ENCODE measurements at places on chromosomes 13 and 19.

DNA sequence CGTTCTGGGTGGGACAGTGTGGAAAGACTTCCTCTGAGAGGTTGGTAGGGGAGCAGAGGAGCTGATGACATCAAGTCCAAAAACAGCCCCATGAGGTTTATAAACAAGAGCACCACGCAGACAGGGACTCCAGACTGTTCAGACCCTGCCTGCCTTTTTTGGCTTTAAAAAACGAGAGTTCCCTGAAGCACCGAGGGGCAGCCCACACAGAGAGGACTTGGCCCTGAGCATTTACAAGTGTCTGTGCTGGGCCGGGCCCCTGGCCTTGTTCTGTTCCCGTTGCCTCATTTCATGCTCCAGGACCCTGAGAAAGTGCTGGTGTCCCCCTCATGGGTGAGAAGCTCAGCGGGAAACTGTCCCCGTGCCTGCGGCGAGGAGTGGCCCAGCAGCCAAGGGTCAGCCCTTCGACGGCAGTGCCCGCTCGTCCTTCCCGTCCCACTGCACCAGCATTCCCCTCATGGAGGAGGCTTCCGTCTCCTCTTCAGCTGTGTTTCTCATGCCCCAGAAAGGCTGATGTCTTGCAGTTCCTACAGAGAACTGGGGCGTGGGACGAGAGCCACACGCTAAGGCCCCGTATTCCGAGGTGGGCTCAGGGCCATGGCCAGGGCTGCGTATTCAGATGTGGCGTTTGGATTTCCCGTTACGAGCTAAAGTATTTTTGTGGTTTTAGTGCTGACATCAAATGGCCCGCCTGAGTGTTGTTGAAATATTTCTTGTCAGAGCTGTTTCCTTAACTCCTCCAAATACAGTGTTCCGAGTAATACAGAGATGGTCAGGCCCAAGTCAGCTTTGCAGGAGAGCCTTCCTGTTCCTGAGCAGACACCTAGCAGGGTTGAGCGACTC is 93.5 kb downstream of the ATP11A start:
- DNase-seq = no peak

DNA sequence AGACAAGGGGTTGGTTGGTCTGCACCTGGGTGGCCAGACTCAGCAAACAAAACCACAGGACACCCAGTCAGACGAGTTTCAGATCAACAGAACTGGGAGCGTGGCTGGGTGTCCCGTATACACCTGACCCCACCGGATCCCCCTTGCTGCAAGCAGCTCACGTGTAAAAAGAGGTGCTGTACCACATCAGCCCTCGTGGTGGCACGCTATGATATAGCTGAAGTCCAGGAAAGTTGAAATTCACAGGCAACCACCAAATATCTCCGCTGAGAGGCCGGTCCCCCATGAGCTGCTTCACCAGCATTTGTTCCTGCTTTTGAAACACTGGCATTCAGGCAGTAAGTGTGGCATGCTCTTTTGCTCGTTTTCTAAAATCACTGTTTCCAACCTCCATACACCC is 92.3 kb downstream of the TUBA3C start:
- DNase-seq = no peak

GRCh38 chr19:58558066-58558622 is at the start of gene UBE2M:
Gene UBE2M, minus strand, starts transcription at chr19:58558611. Its CDS starts 230 bp downstream, at chr19:58558381.
- no peak for DNase-seq

GRCh38 chr13:37136187-37136586 is 30.7 kb upstream of the CSNK1A1L start:
- DNase-seq = no peak

DNA sequence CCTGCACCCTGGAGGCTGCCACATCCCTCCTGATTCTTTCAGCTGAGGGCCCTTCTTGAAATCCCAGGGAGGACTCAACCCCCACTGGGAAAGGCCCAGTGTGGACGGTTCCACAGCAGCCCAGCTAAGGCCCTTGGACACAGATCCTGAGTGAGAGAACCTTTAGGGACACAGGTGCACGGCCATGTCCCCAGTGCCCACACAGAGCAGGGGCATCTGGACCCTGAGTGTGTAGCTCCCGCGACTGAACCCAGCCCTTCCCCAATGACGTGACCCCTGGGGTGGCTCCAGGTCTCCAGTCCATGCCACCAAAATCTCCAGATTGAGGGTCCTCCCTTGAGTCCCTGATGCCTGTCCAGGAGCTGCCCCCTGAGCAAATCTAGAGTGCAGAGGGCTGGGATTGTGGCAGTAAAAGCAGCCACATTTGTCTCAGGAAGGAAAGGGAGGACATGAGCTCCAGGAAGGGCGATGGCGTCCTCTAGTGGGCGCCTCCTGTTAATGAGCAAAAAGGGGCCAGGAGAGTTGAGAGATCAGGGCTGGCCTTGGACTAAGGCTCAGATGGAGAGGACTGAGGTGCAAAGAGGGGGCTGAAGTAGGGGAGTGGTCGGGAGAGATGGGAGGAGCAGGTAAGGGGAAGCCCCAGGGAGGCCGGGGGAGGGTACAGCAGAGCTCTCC is 6.9 kb upstream of the CEACAM5 start:
- no peak for DNase-seq

DNA sequence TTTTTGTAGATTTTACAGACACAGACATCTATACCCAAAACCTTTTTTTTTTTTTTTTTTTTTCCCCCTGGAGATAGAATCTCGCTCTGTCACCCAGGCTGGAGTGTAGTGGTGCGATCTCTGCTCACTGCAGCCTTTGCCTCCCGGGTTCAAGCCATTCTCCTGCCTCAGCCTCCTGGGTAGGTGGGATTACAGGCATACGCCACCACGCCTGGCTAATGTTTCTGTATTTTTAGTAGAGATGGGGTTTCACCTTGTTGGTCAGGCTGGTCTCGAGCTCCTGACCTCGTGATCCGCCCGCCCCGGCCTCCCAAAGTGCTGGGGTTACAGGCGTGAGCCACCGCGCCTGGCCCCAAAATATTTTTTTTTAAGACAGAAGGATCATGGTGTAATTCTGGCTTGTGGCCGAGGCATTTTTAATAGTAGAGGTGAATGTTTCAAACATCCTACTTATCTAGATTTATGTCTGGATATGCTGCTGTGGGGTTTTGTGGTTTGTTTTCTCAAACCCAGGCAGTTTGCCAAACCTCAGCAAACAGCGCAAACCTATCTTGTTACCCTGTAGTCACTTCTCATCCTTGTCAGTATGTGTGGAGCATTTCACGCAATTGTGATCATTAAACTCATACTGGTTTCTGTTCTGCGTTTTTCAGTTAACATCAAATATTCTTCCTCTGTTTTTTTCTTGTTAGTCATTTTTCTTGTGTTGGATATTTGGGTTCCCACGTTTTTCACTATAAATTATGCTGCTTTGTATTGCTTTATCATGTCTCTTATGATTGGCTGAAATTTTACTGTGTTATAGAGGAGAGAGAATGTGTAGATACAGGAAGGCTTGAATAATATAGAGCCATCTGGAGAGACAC is 36.2 kb upstream of the GARRE1 start:
- DNase-seq = no peak

DNA sequence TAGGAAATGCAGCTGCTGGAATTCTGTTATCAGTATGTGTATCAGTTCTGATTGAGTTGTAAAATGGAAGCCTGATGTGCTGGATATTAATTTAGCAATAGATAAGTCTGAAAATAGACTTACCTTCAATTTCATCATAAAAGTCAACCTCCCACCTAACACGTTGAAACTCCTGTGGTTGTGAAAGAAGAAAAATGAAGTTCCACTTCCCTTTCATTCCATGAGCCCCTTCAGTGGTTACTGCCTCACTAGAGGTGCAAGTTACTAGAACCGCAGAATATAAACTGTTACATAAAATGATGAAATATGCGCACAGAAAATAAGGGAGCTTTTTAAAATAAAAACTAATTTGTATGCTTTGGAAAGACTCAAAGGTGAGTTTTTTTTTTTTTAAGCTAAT is 249.2 kb downstream of the SHISA2 start:
- DNase-seq = no peak

- peak; percentile 64 for DNase-seq
These were observed 89.8 kb downstream of the ZNF557 start for GRCh38 chr19:7159105-7159933.

GRCh38 chr19:31419871-31420445 is 70.7 kb upstream of the TSHZ3 start:
- no peak for DNase-seq

DNA sequence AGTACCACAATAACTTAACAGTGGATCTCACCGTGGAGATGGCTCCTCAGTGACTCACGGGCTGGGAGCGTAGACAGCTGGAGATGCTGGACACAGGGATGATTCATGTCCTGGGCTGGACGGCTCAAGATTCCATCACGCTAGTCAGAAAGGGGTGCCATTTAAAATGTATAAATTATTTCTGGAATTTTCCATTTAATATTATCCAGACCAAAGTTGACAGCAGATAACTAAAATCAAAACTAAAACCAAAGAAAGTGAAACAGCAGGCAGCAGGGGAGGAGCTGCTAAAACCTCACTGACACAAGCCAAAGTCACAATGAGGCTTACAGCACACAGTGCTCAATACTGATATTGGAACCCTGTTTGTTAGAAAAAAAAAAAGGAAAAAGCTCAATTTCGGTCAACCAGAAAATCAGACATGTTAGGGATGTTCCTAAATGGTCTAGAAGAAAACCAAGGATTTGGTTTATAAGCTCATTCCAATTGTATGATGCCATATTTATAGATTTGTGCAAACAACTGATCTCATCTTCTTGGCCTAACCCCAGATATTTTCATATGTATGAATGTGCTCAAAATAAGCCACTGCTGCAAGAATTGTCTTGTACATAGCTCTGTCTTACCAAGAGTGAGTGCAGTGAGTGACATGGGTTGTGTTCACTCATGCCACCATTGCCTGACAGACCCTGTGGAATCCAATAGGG is 111.8 kb downstream of the SACS start:
- no peak for DNase-seq

DNA sequence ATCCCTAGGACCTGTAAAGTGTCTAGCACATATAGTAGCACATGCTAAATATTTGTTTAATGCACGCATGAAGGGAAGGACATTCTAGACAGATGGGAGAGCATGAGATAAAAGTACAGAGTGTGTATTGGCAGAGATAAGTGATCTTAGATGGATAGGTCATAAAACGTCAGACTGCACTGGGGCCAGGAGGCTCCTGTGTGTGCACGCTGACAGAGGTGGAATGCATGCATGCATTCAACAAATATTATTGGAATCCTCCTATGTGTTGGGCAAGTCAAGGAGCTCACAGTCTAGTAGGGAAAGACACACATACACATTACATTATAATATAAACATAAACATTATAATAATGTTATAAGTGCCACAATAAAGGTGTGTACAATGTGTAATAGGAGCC is 73.3 kb downstream of the FGF9 start:
- no peak for DNase-seq

- DNase-seq = peak; percentile 19
These were observed 657.4 kb upstream of the ATXN8OS start for GRCh38 chr13:69450245-69450644.

GRCh38 chr13:20274466-20274865 is 42.3 kb upstream of the GJB6 start:
- no peak for DNase-seq

DNA sequence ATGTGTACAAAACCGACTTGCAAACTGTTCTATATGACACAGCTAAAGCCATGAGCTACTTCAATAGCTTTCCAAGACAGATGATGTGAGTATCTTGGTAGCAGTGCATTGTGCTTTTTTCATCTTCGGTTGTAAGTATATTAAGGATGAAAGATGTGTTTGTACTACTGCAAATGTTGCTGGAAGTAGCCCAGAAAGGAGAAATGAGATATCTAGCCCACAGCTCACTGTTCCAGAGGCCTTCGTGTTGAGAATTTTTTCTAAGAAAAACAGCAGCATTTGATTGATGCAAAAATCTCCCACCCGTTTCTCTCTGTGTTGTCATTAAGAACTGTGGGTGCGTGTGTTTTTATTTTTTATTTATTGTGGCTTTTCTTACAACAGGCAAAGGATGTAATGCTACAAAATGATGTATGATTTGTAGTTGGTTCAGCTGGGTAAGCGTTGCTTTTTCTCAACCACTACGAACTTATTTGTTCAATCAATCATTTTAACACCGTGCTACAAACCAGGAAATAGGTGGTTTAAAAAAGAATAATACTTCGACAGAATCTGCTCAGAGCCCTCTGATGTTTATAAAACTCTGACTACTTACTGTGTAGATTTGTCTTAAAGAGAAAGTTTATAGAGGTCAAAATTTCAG is 41.6 kb upstream of the RFC3 start:
- DNase-seq = no peak

GRCh38 chr13:26220575-26220974 is 1.5 kb downstream of the RNF6 start:
- DNase-seq = no peak

DNA sequence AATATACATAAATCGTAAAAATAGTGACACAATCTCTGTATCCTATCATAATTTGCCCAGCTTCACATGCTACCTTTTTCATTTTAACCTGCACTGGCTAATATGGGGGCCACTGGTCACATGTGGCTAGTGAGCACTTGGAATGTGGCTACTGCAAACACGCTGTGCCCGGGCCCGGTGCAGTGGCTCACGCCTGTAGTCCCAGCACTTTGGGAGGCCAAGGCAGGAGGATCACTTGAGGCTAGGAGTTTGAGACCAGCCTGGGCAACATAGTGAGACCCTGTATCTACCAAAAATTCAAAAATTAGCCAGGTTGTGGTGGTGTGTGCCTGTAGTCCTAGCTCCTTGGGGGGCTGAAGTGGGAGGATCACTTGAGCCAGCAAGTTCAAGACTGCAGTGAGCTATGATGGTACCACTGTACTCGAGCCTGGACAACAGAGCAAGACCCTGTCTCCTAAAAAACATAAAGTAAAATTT is 1.5 kb upstream of the N4BP2L1 start:
- DNase-seq = no peak

- DNase-seq = peak; percentile 81
These were observed 128.4 kb downstream of the DPF1 start for GRCh38 chr19:38095411-38096308.

GRCh38 chr13:24906268-24906667 is 142.3 kb downstream of the RNF17 start:
- DNase-seq = no peak

- DNase-seq = no peak
These were observed 76.6 kb downstream of the TNFSF11 start for GRCh38 chr13:42650506-42650905.

- no peak for DNase-seq
These were observed 38.8 kb downstream of the MYO9B start for GRCh38 chr19:17114414-17114831.

- DNase-seq = no peak
These were observed 33.6 kb downstream of the CEBPG start for GRCh38 chr19:33407140-33407551.

- no peak for DNase-seq
These were observed 154.8 kb downstream of the TBC1D4 start for GRCh38 chr13:75327135-75327510.

DNA sequence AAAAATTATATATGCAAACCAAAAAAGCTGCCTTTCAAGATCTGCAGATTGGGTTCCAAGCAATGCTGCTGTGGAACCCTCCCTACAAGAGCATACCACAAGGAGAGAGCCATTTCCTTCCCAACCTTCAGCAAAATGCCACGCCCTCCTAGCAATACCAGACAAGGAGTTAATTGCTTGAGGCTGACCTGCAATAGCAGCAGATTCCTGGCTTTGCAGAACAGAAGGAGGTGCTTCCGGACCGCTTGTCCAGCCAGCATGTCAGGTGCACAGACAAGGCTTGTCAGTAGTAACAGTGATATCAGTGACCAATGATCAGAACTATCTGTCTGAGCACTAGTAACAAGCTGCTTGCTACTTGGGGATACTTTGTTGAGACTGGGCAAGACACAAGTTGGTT is 301.6 kb downstream of the FGF14 start:
- DNase-seq = no peak
